DND-41 (cell line): ENCODE measurements at places on chromosomes 1 and 21.

- no peaks in the 10 kb centered on the region for H3K36me3 ChIP-seq
- DNase-seq: no peak
- no peaks in the 10 kb centered on the region for H3K4me1 ChIP-seq
- H3K27me3 ChIP-seq: no peaks in the 10 kb centered on the region
- H3K27ac ChIP-seq: no peak overlapping the region
Measured at GRCh38 chr21:17709266-17709611, 96.5 kb upstream of the BTG3 start.

DNA sequence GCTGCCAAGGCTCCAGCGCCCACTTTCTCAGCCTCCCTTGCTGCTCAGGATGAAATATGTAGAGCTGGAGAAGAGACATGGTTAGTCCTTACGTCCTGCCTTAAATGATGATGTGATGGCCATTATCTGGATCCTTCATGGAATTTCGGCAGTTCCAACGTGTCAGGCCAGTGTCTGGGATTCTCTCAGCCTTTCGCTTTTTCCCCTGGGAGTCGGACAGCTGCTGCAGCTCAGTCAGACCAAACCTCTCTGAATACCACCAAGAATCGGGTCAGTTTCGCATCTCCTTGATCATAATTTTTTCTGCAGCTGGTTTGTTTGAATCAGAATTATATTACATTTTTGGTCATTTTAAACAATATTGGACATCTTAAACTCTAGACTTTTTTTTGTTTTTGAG is 22.3 kb upstream of the KLHDC8A start:
- peaks cover 40% of the 10 kb centered on the region for H3K27me3 ChIP-seq
- DNase-seq: no peak
- no peaks in the 10 kb centered on the region for H3K36me3 ChIP-seq
- no peak overlapping the region for H3K4me3 ChIP-seq
- no peak overlapping the region for H3K27ac ChIP-seq

DNA sequence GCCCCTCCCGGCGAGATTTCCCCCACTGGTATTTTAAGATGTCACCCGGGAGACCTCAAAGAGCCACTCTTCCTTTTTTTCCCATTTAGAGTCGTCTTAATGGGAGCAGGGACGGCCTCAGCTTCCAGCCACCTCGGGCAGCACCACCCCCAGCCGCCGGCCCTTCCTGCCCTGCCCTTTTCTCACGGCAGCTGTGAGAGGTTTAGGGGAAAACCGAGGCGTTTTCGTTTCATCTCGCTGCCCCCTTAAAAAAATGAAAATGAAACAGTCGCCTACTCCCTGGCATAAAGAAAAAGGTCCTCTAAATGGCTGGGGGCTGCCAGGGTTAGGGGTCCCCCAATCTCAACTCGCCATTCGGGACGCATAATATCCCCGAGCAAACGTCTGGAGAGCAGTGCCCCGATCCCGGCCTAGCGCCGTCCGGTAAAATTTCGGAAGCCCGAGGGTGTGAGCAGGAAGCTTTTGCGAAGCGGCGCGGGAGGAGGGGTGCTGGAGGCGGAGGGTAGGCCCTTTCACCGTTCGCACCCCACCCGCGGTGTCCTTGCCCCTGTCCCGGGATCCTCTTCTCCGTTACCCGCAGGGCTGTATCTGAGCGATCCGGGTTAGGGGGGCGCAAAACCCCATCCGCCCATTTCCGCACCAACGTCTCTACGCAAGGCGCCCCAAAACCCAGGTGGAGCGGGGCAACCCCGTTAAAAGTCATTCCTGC is 1.2 kb downstream of the RUNX3 start:
- H3K4me1 ChIP-seq: peaks cover 50% of the 10 kb centered on the region
- H3K27me3 ChIP-seq: peaks cover 36% of the 10 kb centered on the region
- DNase-seq: peak; percentile 65

DNA sequence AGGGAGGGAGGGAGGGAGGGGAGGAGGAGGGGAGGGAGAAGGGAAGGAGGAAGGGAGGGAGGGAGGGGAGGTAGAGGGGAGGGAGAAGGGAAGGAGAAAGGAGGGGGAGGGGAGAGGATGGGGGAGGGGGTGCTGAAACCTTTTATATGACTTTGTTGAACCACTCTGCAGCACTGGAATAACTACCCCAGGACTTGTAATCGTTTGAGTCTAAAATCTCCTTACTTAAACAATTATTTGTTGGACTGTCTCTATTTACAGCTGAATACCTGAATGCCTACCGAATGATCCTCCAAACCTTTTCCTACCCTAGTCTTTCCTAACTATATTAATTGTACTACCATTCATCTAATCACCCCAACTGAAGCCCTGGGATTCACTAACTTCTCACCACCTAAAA is 181.8 kb downstream of the TPR start:
- no peak overlapping the region for H3K4me3 ChIP-seq
- DNase-seq: no peak

- no peaks in the 10 kb centered on the region for H3K27me3 ChIP-seq
- H3K4me1 ChIP-seq: no peaks in the 10 kb centered on the region
- DNase-seq: no peak
Measured at GRCh38 chr21:17711896-17712295, 99.2 kb upstream of the BTG3 start.

- no peak overlapping the region for H3K4me3 ChIP-seq
- H3K4me1 ChIP-seq: no peaks in the 10 kb centered on the region
- no peaks in the 10 kb centered on the region for H3K27me3 ChIP-seq
- no peak for DNase-seq
Measured at GRCh38 chr1:184593597-184593996, 161.1 kb downstream of the EDEM3 start.

GRCh38 chr1:226525750-226526149 is 22.8 kb upstream of the STUM start:
- H3K27me3 ChIP-seq: peaks cover 34% of the 10 kb centered on the region
- H3K36me3 ChIP-seq: no peaks in the 10 kb centered on the region
- H3K4me3 ChIP-seq: no peak overlapping the region
- no peaks in the 10 kb centered on the region for H3K4me1 ChIP-seq
- DNase-seq: no peak
- H3K27ac ChIP-seq: no peak overlapping the region

DNA sequence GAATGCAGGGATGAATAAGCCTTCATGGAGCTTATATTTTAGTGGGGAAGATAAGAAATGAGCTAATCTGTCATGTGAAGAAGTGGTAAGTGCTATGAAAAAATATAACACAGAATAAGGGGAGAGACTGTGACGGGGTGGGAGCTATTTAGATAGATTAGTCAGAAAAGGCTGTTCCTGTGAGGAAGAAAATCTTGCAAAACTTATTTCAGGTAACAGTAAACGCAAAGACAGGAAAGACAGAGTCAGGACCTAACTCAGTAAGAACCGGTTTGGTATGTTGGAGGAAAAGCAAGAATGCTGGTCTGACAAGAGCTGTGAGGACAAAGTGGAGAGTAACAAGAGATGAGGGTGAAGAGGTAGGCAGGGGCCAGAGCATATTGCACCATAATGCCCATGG is 22.0 kb downstream of the GNAI3 start:
- no peaks in the 10 kb centered on the region for H3K27me3 ChIP-seq
- DNase-seq: no peak
- no peak overlapping the region for H3K4me3 ChIP-seq
- H3K27ac ChIP-seq: no peak overlapping the region
- H3K36me3 ChIP-seq: peaks cover 16% of the 10 kb centered on the region; the same call in 1 of the 2 replicates
- no peaks in the 10 kb centered on the region for H3K4me1 ChIP-seq

- H3K27ac ChIP-seq: no peak overlapping the region
- H3K36me3 ChIP-seq: no peaks in the 10 kb centered on the region
- H3K4me3 ChIP-seq: no peak overlapping the region
Measured at GRCh38 chr1:101124405-101124804, 98.8 kb upstream of the DPH5 start.

- DNase-seq: no peak
- H3K4me1 ChIP-seq: peaks cover 35% of the 10 kb centered on the region
Measured at GRCh38 chr21:34914239-34914638, 134.9 kb downstream of the RUNX1 start.

DNA sequence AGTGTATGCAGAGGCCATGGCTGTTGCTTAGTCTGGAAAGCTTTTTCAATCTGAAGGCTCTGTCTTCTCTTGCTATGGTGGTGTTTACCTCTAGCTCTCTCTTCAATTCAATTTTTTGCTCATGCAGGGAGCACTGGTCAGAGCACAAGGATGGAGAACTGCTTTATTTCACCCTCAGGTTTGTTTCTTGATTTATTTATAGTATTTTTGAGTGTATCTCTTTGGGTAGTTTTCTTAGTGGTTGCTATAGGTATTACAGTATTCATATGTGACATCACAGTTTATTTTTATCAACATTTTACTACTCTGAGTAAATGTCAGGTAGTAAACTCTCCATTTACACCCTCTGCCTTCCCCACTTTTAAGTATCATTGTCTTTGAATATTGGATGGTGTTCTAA is 147.9 kb downstream of the RASAL2 start:
- H3K27ac ChIP-seq: no peak overlapping the region
- DNase-seq: no peak
- no peaks in the 10 kb centered on the region for H3K36me3 ChIP-seq

DNA sequence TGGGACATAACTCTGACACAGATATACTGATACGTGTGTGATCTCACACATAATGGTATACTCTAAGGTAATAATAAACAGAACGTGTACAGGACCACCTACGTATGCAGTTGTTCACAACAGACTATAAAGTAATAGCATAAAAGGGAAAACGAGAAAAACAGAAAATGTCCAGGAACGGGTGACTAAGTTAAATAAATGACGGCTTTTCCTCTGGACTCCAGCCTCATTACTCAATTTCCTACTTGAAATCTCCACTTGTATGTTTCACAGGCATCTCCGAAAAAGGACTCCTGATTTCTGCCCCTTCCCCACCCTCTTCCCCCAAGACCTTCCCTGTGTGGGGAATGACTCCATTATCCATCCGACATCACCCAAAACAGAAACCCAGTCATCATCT is 95.1 kb downstream of the JAK1 start:
- H3K27ac ChIP-seq: no peak overlapping the region
- H3K4me3 ChIP-seq: no peak overlapping the region
- H3K4me1 ChIP-seq: no peaks in the 10 kb centered on the region
- peaks cover 94% of the 10 kb centered on the region for H3K36me3 ChIP-seq
- H3K27me3 ChIP-seq: no peaks in the 10 kb centered on the region

DNA sequence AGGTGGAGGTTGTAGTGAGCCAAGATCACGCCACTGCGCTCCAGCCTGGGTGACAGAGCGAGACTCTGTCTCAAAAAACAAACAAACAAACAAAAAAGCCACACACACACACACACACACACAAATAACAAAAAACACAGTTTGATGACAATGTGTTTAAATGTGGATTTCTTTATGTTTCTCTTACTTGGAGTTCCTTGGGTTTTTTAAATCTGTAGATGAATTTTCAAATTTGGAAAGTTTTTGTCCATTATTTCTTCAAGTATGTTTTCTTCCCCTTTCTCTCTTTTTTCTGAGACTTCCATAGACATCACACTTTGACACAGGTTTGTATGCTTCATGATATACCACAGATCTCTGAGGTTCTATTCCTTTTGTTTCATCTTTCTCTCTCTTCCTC is 12.1 kb upstream of the PPIE start:
- H3K27me3 ChIP-seq: peaks cover 45% of the 10 kb centered on the region
- H3K4me1 ChIP-seq: no peaks in the 10 kb centered on the region
- no peaks in the 10 kb centered on the region for H3K36me3 ChIP-seq
- no peak overlapping the region for H3K4me3 ChIP-seq
- H3K27ac ChIP-seq: no peak overlapping the region

DNA sequence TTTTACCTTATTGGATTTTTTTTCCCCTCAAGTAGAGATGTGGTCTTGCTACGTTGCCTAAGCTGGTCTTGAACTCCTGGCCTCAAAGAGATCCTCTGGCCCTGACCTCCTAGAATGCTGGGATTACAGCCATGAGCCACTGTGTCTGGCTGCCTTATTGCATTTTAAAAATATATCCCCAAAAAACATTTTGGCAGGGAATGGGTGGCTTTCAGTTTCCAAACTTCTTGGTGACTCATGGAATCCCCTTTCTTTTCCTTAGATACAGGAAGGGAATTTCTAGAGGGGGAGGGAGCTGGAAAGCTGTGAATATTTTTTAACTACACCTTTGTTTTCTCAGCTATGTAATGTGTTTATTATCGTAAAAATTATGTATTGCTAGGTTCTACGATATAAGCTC is 73.3 kb downstream of the SNRPE start:
- H3K4me3 ChIP-seq: no peak overlapping the region
- DNase-seq: no peak
- H3K27ac ChIP-seq: no peak overlapping the region
- H3K27me3 ChIP-seq: no peaks in the 10 kb centered on the region

DNA sequence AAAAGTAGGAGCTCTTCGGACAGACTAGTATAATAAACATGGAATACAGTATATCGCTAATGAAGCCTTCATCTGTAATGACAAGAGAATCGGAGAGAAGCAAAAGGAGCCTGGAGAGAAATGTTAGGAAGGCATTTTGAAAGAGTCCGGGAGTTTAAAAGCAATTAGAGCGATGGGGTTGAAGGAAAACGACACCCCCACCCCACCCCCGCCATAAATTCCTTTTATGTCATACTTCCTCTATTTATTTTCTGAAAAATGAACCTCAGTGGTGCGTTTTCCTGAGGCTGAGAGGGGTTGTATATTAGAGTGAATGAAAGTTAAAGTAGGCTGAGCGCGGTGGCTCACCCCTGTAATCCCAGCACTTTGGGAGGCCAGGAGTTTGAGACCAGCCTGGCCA is 635 bp upstream of the APH1A start:
- H3K27me3 ChIP-seq: no peaks in the 10 kb centered on the region
- peak overlapping the region; percentile 80 for H3K4me3 ChIP-seq
- no peak for DNase-seq
- H3K36me3 ChIP-seq: peaks cover 34% of the 10 kb centered on the region
- peaks cover 22% of the 10 kb centered on the region for H3K4me1 ChIP-seq

DNA sequence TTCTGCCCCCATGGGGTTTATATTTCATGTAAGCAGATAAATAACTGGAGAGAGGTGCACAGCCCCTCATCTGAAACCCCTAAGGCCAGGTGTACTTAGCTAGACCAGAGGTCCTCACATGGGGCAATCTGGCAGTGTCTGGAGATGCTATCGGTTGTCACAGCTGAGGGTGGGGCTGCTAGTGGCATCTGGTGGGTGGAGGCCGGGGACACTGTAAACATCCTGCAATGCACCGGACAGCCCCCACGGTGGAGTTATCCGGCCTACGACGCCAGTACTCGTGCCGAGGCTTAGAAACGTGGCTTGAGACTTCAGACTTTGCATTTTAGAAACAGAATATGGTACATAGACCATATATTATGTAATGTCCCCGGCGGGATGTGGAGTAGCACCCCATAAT is 186.5 kb upstream of the VAMP3 start:
- H3K27me3 ChIP-seq: no peaks in the 10 kb centered on the region
- H3K27ac ChIP-seq: no peak overlapping the region
- H3K4me1 ChIP-seq: no peaks in the 10 kb centered on the region
- H3K4me3 ChIP-seq: no peak overlapping the region
- no peaks in the 10 kb centered on the region for H3K36me3 ChIP-seq
- no peak for DNase-seq
